ENCODE measurements at places on chromosomes 5 and 9.

- peak; percentile 98 for DNase-seq
Measured at GRCh38 chr5:151595411-151595826, 4.3 kb upstream of the FAT2 start.

DNA sequence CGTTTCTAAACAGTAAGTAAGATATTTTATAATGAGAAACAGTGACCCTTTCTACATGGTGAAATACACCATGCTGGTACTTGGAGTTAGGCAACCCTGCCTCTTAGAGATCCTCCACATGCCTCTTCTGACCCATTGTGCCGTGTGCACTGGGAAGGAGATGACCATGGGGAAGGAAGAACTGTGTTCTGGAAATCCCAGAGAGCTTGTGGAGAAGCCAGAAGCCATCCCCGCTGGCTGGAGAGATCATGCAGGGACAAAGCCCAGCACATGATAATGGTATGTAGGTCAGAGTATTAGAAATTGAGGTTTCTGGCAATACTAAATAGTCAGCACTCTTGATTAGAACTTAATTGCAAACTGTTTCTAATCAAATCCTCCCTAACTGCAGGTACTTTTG, 307.3 kb downstream of the FBXL7 start:
- no peak for DNase-seq

DNA sequence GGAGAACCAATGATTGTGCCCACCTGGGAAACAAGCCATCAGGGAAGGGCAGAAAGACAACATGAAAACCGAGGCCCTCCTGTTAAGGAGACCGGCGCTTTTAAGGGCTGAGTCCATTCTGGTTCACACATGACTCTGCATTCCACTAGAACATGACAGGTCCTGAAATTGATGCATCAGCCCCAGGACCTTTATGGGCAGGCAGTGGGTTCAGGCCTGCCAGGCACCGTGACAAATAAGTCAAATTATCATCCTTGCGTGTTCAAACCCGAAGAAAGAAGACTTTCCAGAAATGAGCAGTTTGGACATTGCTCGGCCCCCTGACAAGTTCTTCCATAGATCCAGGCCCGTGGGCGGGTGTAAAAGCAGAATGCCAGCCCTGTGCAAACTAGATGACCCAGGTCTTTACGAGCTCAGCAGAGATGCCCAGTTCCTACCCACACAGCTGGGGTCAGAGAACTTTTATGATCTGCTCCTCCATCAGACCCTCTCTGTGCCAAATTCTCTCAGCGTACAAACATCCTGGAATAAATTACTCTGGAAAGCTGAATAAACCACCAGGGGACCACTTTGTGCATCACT, 295.5 kb upstream of the WWC1 start:
- no peak for DNase-seq

DNA sequence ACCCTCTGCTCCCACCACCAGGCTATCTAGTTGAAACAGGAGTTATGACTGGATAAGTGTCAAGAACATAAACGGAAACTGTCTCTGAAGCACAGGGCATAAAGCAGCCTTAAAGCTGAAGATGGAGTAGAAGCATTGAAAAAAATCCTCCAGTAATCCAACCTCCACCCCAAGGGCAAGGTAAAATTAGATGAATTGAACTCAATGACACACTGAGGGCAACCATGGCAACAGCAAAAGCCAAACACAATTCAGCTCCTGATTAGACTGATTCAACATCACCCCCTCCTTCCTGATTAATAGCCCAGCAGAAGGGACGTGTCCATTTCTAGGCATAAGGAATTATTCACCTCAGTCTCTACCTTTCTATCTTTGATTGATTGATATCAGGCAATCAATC, 183.2 kb upstream of the MAP3K1 start:
- DNase-seq = no peak

- DNase-seq = peak; percentile 4
Measured at GRCh38 chr5:432201-432927, 10.6 kb upstream of the EXOC3 start.

DNA sequence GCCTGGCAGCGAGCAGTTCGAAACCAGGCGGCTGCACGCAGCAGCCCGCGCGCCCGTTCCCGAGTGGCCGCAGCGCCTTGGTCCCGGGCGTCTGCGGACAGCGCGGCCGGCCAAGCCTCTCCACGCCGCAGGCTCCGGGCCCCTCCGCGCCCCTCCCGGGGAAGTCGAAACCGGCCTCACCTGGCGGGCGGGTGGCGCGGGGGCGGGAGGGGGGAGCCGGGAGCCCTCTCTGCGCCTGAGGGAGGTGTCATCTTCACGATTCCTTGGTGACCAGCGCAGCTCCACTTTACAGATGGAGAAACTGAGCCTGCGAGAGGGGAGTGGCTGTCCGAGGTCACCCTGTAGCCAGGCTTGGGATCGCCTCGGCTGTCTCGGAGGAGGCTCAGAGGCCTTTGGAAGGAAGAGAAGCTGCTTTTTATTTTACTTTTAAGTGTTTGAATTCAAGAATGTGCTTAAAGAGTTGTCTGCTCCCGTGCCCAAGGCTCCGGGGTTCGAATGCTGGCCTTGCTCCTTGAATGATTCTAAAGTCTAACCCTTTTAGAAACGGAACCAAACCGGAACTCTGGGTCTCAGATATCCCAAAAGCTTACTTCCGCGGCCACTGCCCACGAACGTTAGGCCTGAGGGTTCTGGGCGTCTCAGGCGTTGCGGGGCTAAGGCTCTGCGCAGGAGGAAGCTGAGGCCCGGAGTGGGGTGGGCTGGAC, 662 bp downstream of the SUSD3 start:
- DNase-seq = no peak

GRCh38 chr5:146340260-146341081, 1.8 kb downstream of the POU4F3 start:
- DNase-seq = no peak

- no peak for DNase-seq
Measured at GRCh38 chr5:31047621-31048020, 145.9 kb upstream of the CDH6 start.

GRCh38 chr5:107631805-107632362, 38.9 kb downstream of the EFNA5 start:
- no peak for DNase-seq

DNA sequence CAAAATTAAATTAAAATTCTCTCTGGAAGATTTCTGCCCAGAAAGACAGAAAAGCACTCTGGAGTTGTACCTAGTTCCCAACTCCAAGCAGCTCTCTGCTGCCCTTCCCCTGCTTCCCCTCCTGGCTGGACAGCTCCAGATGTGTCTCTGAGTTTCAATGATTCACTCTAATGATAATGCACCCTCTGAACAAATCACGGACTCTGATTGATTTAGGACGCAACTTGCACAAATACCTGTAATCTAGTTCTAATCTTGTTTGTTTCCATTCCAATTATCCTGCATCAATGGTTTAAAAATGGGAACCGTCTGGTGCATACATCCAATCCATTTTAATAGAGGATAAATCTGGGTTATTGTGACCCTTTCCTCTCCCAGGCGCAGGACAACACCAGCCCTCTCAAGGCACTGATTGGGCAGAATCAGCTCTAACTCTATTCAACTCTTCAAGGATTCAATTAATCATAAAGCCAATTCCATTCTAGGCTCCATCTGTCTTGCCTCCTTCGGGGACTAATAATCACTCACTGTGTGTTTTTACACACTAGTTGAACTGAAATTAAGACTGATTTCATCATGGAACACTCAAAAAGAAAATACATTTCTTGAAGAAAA, 111.2 kb upstream of the LRRTM2 start:
- no peak for DNase-seq

- DNase-seq = no peak
Measured at GRCh38 chr9:134758949-134759607, 117.5 kb downstream of the COL5A1 start.

DNA sequence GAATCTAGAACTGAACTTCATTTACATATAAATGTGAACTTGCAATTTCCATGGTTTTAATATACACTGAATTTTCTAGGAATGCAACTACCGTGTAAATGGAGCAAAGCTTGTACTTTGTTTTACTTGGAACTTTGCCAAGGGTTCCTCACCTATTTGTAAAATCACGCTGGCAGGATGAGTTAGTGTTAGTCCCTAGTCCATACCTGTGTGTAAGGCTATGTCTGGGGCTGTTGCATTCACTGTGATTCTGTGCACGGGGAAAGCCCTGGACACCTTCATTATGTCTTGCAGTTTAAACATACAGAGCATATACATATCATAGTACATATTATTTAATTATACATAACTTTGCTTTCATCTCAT, 119.9 kb downstream of the PAX5 start:
- no peak for DNase-seq

DNA sequence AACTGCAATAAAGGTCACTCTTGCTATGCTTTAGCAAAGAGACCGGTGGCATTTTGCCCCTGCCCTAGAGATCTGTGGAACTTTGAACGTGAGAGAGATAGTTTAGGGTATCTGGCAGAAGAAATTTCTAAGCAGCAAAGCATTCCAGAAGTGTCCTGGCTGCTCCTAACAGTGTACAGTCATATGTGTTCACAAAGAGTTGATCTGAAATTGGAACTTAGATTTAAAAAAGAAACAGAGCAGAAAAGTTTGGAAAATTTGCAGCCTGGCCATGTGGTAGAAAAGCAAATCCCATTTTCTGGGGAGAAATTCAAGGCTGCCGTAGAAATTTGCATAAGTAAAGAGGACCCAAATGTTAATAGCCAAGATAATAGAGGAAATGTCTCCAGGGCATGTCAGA, 169.2 kb downstream of the FGF1 start:
- no peak for DNase-seq

GRCh38 chr5:58317808-58318207, 142.1 kb downstream of the PLK2 start:
- DNase-seq = no peak

DNA sequence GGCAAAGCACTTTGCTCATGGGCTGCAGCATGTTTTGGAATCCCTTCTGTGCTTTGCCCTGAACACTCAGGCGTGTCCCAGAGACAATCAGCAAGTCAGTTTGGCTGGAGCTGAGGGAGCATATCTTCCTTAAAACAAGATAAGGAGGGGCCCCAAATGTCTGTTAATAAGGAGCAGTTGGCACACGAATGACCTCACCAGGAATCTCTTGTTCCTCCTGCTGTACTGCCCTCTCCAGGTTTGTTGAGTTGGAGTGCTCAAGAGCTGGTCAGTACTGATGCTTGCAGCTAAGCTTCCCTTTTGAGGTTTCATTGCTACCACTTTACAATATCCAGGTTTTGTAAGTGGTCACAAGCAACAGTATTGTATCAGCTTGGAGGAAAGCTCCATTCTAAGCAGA, 101.3 kb upstream of the EGFLAM start:
- no peak for DNase-seq

- no peak for DNase-seq
Measured at GRCh38 chr5:31131381-31131891, 62.0 kb upstream of the CDH6 start.

- DNase-seq = no peak
Measured at GRCh38 chr5:175863316-175863715, 8.1 kb upstream of the CPLX2 start.

DNA sequence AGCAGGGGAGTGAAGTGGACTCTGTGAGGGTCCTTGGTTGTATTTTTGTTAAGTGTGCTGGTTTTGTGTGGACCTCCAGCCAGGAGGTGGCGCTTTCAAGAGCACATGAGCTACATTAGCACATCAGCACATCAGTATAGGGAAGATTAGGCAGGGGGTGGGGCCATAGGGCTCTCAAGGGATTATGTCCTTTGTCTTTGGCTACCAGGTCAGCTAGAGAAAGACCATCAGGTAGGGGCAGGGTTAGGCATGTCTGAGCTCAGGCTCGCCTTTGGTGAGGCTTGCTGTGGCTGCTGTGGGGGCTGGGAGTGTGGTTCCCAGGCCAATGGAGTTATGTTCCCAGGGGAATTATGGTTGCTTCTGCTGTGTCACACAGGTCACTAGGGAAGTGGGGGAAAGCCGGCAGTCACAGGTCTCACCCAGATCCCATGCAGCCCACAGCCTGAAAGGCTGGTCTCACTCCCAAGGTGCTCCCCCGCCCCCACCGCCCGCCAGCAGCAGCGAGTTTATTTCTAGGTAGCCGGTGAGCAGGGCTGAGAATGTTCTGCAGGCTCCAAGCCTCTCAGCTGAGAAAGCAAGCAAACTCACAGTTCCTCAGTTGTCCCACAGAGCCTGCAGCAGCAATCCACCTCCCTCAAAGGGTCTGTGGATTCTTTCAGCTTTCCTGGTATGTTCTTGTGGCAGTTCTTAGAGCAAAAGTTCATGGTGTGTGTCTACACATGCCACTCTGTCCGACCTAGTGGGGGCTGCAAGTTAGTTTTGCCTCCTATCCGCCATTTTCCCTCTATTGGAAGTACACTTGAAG, 13.7 kb downstream of the OR1J1 start:
- DNase-seq = no peak

- DNase-seq = no peak
Measured at GRCh38 chr9:95029288-95029687, 288.2 kb downstream of the FANCC start.

- no peak for DNase-seq
Measured at GRCh38 chr5:167743695-167744464, 547.6 kb upstream of the WWC1 start.

- no peak for DNase-seq
Measured at GRCh38 chr9:8096091-8096490, 296.5 kb upstream of the DMAC1 start.

DNA sequence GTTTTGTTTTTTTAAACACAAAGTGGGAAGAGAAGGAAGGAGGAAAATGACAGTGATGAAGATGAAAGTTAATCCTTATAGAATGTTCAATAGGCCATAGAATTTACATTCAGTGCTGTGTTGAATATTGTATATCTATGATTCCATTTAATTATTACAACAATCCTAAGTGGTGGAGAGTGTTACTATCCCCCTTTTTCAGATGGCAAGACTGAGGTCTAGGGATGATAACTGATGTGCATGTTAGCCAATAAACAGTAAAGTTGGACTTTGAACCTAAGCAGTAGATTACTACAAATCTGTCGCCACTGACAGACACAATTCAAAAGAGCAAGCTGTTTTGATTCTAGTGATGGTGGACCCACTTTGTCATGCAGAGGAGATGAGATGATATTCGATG, 237.9 kb downstream of the ARHGAP26 start:
- no peak for DNase-seq

DNA sequence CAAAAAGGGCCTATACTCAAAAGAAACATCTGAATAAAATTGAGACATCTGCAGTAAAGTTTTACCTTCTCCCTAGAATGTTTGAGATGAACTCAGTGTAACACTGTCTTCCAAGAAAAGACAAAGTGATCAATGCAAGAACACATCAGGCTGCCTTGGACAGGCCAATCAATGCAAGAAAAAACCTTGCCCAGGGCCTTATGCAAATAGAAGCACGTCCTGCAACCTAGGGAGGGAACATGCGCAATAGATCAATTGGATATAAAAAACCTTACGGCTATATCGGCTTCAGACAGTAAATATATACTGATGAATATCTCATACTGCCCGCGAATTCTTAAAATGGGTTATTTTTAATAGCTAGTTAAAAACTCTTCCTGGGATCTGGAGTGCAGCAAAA, 66.4 kb upstream of the POU5F2 start:
- no peak for DNase-seq

DNA sequence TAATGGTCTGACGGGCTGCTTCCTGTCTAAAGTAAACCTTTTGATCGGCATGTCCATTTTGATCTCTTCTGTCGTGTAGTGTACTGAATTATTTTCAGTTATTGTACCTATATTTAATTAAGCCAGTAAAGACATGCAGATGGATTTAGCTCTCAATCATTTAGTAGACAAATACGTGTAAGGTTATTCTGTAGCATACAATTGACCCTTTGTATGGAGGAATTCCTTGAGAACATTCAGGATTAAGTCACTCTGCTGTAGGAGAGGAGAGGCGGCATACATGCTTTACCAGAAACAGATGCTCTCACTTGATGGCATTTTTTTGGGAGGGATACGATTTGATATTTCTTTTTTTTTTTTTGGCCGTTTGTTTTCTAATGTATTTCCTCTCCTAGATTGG, 141.0 kb downstream of the PBX3 start:
- DNase-seq = no peak
